Stimulated activated CD8-positive, alpha-beta memory T cell treated with anti-CD3 and anti-CD28 coated beads, Interleukin-15, amount 100 ng/mL, for 1 hour (primary cell): ENCODE measurements at places on chromosomes 5 and 9.

GRCh38 chr9:80538976-80539375, 967.2 kb downstream of the TLE4 start:
- DNase-seq = no peak

GRCh38 chr5:81965524-81965923, 6.3 kb upstream of the ATG10 start:
- DNase-seq = no peak

DNA sequence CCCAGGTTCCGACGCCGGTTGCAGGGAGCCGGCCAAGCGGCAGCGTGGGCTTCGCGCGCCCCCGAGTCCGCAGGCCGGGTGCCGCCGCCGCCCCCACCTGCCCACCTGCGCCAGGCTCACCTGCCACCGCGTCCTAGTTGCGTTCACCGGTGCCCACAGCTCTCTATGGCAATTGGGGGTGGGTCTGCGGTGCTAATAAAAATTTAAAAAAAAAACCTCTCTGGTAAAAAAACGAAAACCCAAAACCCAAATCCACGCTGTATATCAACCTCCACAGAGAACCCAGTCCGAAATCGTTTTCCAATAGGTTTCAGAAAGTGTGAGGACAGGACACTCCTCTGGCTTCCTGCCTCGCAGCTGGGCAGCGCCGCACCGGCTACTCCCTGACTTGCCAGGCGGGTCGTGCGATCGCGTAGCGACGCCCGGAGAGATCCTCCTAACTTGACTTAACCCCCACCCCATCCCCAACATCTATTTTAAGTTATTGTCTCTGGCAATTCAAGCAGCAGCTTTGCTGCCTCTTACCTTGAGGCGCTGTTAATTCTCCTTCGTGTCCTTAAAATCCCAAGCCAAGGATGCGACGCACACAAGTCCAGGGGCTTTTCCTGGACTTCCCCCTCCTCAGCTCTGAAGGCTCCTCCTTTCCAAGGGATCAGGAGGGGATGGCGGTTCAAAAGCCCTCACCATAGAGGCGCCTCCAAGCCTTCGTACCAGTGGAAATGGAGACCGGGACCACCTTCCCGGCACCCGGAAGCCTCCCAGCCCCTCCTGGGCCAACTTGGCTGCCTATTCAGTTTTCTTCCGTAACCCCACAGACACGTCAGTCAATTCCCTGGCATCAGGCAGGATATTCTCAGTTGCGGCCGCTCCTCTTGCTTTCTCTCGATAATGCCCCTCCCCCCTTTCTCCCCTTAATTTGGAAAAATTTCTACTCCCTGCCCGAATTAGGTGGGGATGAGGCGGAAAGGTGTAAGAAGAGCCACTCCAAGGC, 1639.4 kb upstream of the C9orf72 start:
- no peak for DNase-seq

DNA sequence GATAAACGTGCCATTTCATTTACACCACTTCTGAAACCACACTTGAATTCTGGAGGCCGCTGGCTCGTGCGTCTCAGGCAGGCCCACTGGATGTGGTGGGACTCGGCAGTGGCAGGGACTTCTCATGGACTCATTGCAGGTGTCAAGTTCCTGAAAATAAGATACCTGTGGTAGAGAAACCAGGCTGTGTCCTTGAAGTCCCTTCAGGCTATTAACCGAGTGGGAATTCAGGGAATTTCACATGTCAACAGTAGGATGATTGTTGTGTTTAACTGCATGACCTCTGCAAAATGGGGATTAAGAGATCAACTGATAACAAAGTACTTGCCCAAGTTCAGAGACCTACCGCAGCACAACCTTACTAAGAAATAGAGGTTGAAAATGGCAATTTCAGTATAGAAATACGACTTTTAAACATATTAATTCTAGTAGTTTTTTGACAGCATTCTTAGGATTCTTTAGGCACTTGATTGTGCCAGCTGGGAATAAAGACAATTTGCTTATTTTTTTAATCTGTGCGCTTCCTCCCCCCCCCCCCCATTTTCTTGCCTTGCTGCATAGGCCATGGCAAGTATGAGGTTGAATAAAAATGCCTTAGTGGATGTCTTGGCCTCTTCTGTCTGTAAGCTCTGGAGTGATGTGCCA, 26.8 kb downstream of the TRIP13 start:
- no peak for DNase-seq

GRCh38 chr9:110036286-110036685, 171.7 kb downstream of the C9orf152 start:
- no peak for DNase-seq

DNA sequence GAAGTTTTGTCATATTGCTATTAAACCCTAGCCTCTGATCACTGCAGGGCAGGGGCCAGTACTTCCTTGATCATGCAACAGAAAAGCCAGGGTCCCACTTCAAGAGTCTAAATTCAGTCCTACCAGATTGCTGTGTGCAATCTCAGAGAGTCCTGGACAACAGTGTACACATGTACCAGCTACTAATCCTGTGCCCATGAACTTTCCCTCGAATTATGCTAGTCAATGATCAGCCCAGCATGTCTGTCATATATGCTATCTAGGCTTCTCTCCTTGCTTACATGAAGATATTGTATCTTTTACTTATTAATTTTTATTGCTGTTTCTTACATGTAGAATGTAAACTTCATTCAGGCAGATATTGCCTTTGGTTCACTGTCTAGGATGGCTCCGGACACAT, 367.0 kb downstream of the NTRK2 start:
- DNase-seq = no peak
